ENCODE measurements at places on chromosomes 1 and 21.
A peak's percentile ranks its signal among the peaks of the same experiment; 100 is the strongest.

DNA sequence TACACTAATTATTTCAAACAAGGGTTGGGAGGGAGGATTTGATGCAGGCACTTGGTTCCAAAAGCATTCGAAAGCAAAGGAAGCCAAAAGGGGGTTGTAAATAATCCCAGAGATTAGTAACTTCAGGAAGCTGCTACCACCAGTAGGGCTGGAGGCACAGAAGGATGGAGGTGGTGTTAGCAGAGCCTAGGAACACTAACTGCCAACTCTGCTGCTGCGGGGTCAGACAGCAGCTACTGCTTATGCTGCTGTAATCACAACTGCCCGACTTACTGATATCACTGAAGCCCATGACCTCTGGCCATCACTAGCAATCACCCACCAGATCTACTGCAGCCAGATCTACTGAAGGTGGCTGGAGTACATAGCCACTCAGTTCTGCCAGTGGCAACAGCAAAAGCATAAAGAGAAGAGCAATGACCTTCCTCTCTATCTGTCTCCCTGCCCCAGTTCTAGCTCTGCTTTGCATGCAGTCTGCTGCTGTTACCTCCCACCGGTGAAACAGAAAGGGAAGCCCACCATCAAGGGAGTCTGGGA is 408.5 kb downstream of the PLPP3 start:
- DNase-seq, result no peak

DNA sequence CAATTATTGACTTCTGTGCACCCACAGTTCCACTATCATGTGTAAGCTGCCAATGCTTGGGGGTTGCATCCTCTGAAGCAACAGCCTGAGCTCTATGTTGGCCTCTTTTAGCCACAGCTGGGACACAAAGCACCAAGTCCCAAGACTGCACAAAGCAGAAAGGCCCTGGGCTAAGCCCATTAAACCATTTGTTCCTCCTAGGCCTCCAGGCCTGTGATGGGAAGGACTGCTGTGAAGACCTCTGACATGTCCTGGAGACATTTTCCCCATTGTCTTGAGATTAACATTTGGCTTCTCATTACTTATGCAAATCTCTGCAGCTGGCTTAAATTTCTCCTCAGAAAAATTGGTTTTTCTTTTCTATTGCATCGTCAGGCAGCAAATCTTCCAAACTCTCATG is 123.7 kb upstream of the DEPDC1 start:
- DNase-seq, result no peak

- DNase-seq, result no peak
Observed at GRCh38 chr1:193014400-193014799, 44.8 kb downstream of the UCHL5 start.

GRCh38 chr1:177857285-177857684 is 112.6 kb downstream of the SEC16B start:
- no peak for DNase-seq

DNA sequence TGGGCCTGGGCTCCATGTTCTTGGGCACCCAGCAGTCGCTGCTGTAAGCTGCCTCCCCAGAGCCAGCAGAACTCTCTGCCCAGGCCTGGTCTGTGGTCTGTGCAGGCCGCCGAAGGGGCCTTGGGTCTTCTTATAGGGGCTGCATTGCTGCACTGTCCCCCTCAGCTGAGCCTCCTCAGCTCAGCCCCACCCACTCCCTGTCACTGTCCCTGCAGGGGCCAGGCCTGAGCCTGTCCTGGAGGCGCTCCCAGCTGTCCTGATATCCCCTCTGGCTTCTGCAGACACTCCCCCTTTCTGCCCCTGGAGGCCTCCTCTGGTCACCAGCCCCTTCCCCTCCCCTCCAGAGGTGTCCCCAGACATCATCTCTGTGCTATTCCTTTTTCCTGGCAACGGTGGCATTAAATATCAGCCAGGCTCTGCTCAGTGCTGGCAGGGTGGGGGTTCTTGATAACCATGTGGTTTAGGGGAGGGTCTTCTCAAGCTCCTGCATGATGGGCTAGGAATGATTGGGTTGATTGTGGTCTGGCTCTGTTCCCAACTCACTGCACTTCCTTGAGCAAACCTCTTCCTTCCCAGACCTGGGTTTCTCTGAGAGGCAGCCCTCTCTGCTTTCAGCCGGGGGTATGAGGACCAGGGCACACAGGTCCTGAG is 3.7 kb upstream of the FOXO6 start:
- no peak for DNase-seq

DNA sequence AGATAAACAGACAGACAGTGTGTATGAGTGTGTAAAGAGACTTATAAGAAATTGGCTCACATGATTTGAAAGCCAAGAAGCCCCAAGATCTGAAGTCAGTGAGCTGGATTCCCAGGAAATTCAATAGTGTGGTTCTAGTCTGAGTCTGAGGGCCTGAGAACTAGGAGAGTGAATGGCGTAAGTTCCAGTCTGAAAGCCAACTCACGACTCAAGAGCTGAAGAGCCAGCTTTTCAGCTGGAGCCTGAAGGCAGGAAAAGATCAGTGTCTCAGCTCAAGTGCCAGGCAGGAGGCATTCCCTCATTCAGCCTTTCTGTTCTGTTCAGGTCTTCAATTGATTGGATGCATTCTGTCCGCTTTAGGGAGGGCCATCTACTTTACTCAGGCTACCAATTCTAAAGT is 257.2 kb downstream of the PLPP3 start:
- no peak for DNase-seq

- DNase-seq, result peak; percentile 1
Observed at GRCh38 chr1:71967670-71968069, 314.7 kb downstream of the NEGR1 start.

GRCh38 chr1:2046174-2046917 is 3.9 kb upstream of the PRKCZ start:
- peak; percentile 82 for DNase-seq

GRCh38 chr21:34949499-34949898 is 99.6 kb downstream of the RUNX1 start:
- no peak for DNase-seq

DNA sequence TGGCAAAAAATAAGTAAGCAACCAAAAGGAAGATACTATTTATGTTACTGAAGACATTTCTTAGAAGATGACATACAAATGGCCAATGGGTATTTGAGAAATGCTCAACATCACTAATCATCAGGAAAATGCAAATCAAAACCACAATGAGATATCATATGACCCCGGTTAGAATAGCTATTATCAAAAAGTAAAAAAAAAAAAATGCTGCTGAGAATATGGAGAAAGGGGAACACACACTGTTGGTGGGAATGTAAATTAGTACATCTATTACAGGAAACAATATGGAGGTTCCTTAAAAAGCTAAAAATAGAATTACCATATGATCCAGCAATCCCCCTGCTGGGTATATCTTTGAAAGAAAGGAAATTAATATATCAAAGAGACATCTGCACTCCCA is 34.3 kb upstream of the CREG1 start:
- DNase-seq, result no peak

DNA sequence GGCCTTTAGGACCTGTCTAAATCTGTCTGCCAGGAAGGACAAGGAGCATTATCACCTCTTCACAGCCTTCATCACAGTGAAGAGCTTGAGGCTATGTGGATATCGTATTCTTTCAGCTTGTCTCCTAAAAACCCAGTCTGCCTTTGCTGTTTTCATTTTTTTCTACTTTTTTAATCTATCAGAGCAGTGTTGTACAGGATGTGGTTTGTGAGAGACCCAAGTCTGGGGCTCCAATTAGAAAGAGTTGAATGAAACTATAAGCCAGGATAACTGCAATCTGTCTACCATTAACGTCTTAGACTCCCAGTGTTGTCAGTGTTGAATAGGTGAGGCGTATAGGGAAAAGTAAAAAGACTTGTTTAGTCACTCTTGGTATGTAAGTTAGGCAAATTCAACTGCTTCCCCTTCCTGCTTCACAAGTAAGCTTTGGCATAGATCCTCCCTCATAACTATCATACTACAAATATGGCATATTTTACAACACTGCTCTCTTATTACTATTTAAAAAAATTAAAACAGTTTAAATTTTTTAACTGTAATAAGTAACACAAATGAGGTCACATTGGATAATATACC is 1225.8 kb upstream of the PRMT6 start:
- no peak for DNase-seq

GRCh38 chr1:25907601-25908000 is 1.4 kb upstream of the STMN1 start:
- no peak for DNase-seq

DNA sequence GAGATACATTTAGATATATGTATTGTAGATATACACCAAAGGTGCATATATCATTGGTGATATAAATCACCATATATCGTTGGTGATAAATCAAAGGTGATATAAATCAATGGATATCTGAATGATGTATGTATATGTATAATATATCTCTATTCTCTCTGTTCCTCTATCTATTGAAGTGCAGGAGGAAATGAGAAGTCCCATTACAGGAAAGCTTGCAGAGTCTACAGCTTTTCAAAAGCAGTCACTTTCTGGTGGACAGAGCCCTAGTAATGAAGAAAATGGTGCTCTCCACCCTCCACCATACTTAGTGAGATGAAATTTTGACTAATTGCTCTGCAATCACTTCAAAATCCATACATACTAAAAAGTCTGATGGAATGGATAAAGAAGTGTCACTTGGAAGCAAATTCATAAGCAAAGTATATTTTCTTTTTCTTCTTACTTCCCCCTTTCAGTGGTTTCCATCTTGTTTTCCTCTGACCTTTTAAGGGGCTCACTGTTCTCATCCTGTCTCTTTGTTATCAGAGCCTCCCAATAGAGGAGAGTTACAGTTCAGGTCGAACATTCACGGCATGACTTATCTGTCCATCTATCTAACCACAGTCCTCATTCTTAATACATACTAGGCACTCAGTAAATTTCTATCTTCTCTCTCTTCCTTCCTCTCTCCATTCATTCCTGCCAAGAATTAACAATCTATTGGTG is 227.2 kb downstream of the KCNJ6 start:
- no peak for DNase-seq

DNA sequence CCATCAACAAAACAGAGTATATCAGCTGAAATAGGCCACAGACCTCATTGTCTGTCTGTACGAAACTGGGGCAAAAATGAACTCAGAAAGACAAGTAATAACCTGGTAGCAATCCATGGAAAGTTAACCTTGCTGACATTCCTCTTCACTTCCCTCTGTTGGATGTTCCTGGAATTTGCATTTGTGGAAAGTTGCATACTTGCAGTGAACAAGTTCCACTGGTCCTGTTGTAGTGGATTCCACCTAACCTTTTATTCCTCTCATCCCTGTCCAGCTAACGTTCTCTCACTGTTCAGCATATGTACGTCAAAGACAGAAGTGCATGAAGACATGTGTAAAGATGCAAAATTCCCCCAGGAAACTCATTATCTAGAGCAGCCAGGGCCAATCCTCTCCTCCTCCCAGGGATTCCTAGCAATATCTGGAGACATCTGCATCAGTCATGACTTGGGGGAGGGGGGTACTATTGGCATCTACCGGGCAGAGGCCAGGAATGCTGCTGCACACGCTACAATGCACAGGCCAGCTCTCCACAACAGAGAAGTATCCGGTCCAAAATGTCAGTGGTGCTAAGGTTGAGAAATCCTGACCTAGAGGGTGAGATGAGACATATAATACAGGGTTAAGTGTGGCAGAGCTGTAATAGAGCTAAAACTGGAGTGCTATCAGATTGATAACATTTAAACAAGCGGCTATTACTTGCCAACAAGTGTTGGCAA is 8.2 kb downstream of the LPAR3 start:
- DNase-seq, result no peak

DNA sequence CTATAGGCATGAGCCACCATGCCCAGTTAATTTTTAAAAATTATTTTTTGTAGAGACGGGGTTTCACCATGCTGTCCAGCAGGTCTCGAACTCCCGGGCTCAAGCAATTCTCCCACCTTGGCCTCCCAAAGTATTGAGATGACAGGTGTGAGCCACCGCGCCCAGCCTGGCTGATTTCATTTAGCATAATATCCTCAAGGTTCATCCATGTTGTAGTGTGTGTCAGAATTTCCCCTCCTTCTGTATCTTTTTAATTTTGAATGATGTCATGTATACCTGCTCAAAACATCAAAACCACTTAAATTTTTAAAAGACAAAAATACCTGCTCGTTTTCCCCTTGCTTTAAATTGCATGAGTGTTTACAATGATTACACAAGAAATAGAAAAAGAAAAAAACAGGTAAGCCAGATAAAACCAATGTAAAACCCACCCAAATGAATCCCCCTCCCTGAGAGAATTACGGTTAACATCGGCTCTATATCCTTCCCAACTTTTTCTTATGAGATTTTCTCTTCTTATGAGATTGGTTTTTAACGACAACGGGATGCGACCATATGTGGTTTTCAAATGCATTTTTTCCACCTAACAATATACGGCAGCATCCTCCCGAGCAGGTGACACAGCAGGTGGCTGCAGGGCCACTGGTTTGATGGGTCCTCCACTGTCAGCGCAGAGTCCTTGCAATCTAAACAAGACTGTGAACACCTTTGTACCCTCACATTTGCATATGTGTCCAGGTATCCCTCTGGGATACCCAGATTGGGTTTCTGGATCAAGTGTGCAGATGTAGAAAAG is 22.1 kb downstream of the IFFO2 start:
- DNase-seq, result no peak

DNA sequence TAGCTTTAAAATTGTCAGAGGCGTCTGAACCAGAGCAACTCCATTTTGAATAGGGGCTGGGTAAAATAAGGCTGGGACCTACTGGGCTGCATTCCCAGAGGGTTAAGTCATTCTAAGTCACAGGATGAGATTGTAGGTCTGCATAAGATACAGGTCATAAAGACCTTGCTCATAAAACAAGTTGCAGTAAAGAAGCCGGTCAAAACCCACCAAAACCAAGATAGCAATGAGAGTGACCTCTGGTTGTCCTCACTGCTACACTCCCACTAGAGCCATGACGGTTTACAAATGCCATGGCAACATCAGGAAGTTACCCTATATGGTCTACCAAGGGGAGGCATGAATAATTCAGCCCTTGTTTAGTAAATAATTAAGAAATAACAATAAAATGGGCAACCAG is 143.6 kb downstream of the GABPA start:
- DNase-seq, result no peak

- DNase-seq, result peak; percentile 68
Observed at GRCh38 chr1:62746086-62746808, 37.7 kb upstream of the ATG4C start.

DNA sequence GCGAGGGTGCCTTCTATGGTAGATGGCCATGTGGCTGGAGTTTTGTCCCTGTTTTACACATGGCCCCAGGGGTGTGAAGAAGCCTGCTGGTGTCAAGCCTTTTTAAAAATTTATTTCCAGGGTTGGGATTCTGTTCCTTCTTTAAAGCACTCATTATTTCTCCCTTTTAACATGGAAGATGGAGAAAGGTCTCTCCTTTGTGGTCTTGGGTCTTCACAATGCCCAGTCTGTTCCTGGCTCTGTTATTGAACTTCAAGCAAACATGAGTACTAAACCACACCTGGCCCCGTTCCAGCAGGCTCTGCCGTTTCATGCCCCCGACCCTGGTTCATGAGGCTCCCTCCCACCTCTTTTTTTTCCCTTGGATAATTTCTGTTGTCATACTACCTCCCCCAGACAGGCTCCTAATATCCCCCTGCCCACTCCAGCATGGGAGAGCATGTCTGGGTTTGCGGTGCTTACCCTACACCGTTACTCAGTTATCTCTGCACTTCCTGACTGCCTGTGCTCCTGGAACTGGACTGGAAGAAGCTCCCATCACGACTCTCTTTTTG is 121.2 kb upstream of the KIAA0040 start:
- DNase-seq, result no peak

- no peak for DNase-seq
Observed at GRCh38 chr21:19011451-19011850, 607.9 kb upstream of the TMPRSS15 start.

Data from GM20000 (cell line).